Astrocyte of the spinal cord (primary cell): ENCODE measurements at places on chromosomes 2 and 18.

DNA sequence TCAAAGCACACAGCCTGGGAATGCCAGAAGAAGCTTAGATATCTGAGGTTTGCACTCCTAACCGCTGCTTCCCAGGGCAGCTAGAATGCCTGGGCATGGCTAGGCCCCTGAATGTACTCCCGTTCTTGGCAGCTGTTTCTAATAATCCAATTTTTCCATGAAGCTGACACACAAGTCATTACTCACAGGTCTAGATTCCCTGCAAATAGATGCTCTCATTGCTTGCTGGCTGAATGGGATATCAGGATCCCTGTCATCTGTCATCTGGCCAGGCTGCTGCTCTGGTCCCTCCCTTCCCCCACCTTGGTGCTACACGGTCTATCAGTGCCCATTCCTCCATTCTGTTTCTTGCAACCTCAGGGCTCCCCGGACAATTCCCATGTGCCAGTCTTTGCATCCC is 40.7 kb upstream of the TEX51 start:
- DNase-seq, result no peak

DNA sequence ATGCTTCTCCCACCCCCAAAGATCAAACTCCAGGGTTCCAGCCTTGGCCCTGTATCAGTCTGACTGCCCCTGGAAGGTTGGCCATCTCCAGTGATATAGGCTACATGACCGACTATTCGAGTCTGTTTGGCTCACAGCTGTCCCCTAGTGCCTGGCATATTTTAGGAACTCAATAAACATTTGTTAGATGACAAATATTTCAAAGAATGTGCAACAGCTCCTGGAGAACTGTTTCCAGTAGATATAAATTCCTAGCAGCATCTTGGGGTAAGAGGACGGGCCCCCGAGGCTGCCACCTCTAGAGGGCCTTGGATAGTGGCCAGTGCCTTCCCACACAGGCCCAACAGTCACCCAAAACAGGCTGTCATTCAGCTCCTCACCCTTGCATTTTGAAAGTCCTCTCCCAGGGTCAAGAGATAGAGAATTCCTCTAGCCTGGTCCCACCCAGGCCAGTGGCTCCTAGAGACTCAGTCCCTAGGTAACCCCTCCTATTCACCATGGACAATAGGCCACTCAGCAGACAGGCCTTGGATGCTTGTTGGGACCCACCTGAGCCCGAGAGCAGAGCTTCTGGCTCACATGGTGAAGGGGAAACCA is 45.1 kb upstream of the ATP6V1B1 start:
- DNase-seq, result no peak

DNA sequence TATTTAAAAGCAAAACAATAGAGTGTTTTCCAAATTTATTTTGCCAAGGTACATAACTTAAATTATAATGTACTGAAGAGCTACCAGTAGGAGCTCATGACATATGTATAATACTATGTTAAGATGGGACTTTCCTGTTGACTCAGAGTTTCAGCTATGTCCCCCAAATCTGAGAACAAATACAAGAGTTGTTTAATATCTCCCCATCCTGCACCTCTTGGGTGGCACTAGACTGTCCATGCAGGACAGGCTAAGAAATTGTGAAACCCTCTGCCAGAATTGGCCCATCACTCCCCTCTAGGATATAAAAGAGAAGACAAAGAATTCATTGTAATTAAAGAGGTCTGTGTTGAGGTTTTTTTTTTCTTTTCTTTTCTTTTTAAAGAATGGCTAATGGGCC is 21.7 kb upstream of the CTAGE1 start:
- DNase-seq, result peak; percentile 27

DNA sequence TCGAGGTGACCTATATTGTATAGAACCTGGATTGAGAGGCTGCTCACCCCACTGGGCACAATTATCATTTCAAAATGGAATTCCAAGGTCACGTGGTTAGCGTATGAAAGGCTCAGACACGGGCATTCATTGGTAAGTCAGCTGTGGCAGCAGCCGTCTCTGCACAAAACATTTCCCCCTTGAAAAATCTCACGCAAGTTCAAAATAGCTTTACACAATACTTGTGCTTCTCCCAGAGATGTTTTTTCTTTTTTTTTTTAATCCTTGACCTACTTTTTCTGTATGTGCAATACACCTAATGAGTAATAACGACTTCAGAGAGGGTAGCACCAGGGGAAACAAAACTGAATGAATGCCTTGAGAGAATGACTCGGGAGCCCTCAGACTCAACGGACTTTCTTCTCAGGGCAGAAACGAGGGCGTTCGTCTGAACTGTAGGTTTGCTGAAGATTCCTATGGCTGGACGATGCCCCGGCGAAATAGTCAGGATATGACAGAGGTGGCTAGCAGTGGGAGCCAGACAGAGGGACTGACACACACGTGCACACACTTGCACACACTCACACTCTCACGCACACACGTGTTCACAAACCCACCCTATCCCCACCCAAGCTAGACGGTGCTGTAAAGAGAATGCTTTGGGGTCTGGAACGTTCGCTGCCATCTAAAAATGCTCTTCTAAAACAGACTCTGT is 77.8 kb downstream of the PDCL3 start:
- DNase-seq, result no peak

DNA sequence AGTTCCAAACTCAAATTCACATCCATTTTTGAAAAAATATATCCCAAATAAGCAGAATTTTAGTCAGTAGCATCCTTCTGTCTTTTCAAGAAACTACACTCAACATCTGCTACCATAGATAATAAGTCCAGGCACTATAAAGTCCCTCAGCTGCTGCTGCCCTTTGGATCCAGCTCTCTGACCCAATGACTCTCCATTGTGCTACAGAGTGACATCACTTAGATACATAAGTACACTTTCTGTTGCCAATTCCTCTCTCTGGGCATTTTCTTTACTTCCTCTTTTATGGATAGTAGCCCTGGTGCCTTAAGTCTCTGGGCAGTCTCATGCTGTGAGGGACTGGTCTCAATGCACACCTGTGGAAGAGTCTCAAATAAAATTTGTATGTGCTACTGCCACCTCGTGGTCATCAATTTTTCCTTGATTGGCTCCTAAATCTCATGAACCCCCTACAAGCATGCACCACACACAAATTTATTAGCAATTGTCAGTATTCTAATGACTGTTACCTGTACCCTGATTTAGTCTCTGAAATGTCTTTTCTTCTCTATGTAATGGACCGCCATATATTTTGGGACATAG is 219.2 kb downstream of the LRP1B start:
- DNase-seq, result peak; percentile 29

DNA sequence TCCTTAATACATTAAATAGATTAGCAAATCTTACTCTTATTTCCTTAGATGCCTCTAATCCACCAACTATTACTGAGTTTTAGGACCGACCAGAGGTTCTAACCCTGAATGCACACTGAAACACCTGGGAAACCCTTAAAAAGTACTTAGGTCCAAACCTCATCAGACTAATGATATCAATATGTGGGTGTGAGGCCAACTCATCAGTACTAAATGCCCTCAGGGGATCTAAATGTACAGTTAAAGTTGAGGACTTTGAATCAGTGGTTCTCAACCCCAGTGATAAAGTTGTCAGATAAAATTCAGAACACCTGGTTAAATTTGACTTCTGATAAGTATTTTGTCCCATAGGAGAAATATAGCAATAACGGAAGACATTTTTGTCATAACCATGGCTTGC is 20.9 kb downstream of the MMADHC start:
- DNase-seq, result no peak

DNA sequence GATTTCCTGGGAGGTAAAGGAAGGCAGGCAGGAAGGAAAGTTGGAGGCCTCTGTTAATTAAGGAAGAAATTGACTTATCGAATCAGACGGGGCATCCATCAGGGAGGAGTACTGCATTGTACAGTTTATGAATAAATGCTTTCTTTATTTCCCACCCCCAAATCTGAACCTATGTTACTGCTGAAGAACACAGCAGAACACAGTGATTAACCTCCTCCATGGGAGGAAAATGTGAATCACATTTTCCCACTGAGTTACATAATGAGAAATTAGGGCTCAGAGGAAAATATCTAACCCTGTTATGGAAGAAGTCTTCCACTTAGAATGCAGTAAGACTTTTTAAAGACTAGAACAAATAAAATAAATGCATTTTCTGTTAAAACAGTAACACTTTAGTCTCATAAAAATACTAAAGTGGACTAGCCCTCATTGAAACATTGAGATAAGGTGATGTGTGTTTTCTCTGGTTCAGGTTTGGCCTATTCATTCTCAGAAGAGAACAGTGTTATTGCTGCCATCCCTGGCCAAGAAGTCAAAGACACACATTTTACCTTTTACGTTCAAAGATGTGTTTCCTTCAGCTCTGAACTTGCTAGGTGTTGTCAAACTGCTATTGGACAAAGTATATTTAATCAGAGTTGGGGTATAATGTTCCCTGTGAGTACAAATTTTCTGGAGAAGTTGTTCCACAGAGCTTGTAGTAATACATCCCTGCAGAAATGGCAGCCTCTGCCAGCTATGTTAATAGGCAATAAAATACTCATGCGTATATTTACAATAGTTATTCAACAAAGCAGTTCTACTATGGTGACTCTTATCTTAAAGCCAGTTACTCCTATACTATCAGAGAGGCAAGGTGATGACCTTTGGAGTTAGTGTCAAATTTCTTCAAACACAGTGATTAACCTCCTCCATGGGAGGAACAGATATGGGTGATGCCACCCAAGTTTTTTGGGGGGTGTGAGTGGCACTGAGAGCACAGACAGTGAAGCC is 11.1 kb downstream of the DNAH6 start:
- DNase-seq, result no peak
